Motor neuron (in vitro differentiated cells): ENCODE measurements at places on chromosomes 4 and X. TPM values are rescaled to one million over a fixed set of nuclear protein-coding genes. Genes with fewer than 3 reads are reported as not detected.

Gene EXOC1L
- total RNA-seq = not detected in 2 replicates

Gene CENPVL1
- total RNA-seq = 0.98 and 1.0 TPM in 2 replicates

Gene IL2RG
- 0.14 and 0.41 TPM in 2 replicates for total RNA-seq

Gene PIR
- 13.1 and 14.5 TPM in 2 replicates for total RNA-seq

Gene HMX1
- 0.18 and 0.31 TPM in 2 replicates for total RNA-seq

Gene ETDA
- total RNA-seq = not detected in 2 replicates

Gene NLGN3
- total RNA-seq = 11.5 and 13.9 TPM in 2 replicates

Gene BEND2
- not detected in 2 replicates for total RNA-seq

Gene LGI2
- 10.9 and 13.7 TPM in 2 replicates for total RNA-seq

Gene MSANTD1
- total RNA-seq = 1.6 and 2.0 TPM in 2 replicates

Gene MGAT4D
- 0.24 and 0.29 TPM in 2 replicates for total RNA-seq

Gene LYAR
- total RNA-seq = 50.8 and 54.1 TPM in 2 replicates
